ENCODE measurements at places on chromosomes 12 and 14.

- DNase-seq = no peak
Observed at GRCh38 chr14:65959563-65960024, 526.6 kb upstream of the CCDC196 start.

GRCh38 chr14:26124896-26125438, 472.9 kb downstream of the NOVA1 start:
- no peak for DNase-seq

DNA sequence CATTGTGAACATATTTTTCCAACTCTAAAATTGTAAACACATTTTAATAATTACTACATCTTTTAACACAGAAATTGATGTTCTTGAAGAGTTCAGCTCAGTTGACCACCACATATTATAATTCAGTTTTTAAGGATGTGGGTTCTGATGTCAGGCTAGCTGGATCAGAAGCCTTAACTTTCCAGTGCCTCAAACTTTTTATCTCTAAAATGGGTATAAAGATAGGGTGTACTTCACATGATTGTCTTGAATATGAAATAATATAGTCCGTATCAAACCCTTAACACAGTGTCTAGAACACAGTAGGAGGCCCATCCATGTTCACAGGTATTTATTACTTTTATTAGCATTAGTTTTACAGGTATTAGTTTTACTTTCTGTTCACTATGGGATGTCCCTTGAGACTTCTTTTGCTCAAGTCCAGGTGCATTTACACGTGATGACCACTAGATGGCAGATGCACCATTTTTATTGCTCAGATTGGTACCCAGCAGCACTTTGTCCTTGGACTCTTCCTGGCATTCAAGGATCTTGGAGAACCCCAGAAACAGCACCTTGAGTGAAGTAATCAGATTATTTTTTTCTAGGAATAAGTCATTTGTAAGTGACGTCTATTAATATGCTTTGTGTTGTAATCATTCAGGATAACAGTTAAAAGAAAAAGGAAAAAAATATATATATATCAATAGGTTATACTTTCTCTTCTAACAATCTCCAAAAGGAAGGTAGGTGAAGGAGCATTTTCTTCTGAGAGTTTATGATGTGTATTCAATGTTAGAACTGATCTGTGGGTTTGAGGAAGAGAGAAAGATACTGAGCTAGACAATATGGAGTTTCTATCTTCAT, 580.2 kb downstream of the ETNK1 start:
- DNase-seq = no peak

DNA sequence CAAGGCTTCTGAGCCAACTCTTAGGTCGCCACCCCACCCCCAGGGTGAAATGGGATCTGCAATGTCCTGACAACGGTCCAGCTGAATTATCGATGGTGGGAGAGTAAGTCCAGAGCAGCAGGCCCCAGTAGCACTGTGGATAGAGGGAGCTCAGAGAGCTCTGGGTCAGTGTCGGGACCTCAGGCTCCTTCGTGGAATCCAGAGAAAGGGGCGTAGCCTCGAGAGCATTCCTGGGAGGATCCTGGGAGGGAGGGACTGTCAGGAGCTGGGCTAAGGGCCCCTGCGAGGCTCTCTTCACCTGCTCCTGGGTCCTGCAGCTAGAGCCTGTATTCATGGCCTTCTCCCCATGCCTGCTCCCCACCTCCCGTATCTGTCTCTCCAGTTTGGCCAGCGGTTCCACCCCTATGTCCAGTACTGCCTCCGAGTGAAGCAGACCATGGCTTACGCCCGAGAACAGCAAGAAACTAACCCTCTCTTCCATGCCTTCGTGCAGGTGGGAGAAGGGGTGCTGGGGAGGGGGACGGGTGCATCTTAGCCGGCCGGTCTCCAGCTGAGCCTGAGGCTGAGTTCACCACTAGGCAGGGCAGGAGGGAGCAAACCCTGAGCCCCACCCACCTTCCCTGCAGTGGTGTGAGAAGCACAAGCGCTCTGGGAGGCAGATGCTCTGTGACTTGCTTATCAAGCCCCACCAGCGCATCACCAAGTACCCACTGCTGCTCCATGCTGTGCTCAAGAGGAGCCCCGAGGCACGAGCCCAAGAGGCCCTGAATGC, 6.6 kb downstream of the PLEKHG6 start:
- no peak for DNase-seq

Data from stimulated activated CD4-positive, alpha-beta T cell treated with anti-CD3 and anti-CD28 coated beads, Interleukin-15, amount 100 ng/mL, for 1 hour (primary cell).